ENCODE measurements at places on chromosomes 6 and 20.

- no peak for DNase-seq
Observed at GRCh38 chr6:37309046-37309445, 44.7 kb upstream of the RNF8 start.

GRCh38 chr20:39082622-39083398 is 120.7 kb downstream of the DHX35 start:
- DNase-seq = no peak

DNA sequence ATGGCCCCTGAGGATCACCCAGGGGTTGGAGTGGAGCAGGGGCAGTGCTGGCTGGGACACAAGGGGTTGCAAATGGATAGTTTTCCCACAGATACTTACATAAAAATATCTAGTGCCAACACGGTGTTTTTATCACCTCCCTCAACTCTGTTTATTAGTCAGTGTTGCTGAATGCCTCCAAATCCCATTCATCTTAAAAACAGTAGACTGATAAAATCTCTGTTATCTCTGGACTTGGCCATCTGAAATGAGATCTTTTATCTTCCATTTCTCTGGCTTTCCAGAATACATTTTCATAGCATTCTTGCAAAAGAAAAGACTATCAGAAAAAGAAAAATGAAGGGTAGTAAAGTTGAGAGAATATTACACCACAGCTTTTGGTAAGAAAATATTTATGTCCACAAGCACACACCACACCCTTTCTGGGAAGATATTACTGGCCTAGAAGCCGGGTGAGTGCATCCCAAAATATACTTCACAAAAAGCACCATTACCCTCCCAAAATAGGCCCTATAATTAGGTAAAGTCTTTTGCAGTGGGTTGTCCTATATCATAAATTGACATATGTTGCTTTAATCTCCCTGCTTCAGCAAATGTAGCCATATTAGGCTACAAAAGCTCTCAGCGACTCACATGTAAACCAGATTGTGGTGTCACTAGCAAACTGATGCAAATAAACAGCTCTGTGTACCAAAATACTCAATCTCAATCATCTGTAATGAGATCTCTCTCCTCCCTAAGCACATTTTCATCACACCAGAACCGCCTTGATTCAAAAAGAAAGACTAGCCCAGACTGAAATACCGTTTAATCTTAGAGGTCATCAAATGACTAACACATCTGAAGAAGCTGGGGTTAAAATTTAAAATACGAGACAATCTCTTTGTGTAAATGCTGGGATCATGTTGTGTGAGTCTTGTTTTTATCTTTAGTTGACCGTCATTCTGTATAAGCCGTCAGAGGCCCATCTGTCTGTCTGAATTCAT is 96.7 kb downstream of the FYN start:
- DNase-seq = no peak

DNA sequence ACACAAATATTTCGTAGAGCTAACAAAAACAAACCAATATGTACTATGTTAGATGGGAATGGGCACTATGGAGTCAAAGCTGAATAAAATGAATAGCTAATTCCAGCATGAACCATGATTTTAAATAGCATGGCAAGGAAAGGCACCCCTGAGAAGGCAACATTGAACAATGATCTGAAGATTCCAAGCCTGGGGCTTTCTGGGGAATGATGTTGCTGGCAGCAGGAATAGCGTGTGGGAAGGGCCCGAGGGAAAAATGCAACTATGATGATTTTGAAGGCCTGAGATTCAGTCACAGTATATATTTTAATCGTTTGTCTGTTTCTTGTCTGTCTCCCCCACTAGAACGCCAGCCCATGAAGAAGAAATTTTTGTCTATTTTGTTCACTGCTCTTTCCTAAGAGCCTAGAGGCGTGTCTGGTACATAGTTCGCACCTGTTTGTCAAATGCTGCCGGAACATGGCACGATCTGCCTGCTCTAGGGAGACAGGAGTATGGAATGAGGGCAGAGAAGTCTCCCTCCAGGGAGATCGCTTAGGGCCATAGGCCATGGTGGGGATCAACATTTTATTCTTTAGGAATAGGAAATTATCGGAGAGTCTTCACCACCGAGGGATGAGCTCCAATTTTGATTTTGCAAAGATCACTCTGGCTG is 84.8 kb upstream of the EYA2 start:
- DNase-seq = no peak

DNA sequence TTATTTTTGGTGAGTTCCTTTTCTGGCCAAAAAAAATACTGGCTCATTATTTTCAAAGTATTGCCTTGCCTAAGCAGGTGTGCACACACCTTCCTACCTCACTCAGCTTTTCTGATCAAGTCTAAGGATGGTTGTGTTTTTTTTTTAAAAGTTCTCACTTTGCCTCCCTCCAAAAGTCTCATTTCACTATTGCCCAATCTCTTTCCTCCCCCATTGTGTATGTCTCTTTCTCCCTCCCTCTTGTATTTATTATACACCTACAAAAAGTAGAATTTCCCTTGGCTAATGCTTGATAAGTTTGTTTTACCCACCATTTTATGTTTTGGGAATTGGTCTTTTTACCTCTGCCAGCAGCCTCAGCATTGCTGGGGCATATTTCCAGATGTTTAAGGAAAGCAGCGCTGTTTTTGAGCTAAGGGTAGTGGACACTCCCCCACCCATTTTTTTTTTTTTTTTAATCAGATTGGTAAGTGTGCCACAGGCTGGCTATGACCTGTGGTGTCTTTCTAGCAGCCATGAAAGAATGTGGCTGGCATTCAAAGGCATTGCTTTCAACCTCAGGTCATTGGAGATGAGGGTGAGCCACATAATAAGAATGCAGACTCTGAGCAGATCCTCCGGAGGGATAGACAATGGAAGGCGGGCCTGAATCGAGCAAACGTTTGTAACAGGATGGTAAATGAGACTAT is 668.6 kb downstream of the UTRN start:
- no peak for DNase-seq

- no peak for DNase-seq
Observed at GRCh38 chr6:16274483-16274882, 36.1 kb downstream of the GMPR start.

DNA sequence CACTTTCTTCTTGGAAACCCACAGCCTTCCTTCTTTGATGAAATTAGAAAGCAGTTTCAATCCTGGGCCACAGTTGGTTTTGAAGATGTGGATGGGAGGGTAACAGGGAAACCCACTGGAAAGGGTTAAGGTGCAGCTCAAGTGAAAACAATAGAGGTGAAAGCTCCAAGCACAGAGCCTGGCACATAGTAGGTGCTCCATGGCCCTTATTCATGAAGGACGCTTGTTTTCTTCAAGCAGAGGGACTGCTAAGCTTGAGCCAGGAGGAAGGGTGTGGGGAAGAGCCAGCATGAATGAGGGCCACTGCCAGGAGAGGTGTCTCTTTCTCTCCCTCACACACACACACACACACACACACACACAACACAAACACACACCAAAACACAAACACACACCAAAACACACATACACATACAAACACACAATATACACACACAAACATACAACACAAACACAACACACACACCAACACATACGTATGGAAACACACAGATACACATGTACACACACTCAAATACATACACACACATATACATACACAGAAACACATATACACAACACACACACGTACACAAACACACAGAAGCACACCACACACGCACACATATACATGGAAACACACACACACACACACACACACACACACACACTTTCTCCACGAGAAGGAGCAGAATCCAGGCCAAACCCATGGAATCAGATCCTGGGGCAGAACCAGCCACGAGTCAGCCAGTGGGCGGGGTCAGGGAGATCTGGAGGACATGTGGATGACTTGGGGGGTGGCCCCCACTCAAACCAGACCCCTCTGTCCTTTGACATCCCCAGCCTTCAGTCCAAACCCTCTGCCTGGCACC is 23.7 kb upstream of the RBPJL start:
- DNase-seq = no peak

DNA sequence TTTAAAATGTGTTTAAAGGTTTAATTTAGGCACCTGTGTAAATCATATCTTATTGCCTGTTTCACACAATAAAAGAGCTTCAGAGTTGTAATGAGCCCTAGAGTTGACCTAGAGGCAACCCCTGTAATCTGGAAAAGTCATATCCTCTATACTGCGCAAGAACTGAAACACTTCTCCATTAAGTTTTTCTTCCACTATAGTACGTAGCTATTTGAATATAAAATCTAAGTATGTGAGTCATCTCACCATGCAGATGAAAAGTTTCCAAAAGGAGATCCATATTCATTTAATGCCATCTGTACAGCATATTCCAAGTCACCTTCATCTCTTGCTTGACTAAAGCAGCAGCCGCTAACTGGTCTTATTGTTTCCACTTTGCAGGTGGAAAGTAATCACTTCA is 26.0 kb upstream of the TAAR1 start:
- no peak for DNase-seq

GRCh38 chr6:11813606-11814005 is 35.0 kb upstream of the ADTRP start:
- no peak for DNase-seq

DNA sequence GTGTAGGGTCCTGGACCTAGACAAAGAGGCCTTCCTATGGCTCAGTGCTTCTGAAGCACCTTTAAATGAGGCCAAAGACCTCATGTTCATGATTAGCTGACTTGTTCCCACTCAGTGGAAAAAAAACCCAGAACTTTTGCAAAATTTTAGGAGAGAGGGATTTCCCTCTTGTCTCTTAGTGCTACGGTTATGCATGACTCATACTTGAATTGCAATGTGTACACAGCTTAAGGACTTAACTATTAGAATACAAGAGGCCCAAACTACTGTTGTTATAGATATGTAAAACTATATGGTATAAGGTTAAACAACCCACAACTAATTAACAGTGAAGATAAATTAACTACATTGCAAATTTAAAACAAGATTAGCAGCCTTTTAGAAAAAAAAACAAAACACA is 32.3 kb upstream of the HLA-A start:
- no peak for DNase-seq

GRCh38 chr6:37172912-37173492 is 3.0 kb downstream of the PIM1 start:
- DNase-seq = no peak

GRCh38 chr6:127103482-127103881 is 15.0 kb upstream of the RSPO3 start:
- no peak for DNase-seq

DNA sequence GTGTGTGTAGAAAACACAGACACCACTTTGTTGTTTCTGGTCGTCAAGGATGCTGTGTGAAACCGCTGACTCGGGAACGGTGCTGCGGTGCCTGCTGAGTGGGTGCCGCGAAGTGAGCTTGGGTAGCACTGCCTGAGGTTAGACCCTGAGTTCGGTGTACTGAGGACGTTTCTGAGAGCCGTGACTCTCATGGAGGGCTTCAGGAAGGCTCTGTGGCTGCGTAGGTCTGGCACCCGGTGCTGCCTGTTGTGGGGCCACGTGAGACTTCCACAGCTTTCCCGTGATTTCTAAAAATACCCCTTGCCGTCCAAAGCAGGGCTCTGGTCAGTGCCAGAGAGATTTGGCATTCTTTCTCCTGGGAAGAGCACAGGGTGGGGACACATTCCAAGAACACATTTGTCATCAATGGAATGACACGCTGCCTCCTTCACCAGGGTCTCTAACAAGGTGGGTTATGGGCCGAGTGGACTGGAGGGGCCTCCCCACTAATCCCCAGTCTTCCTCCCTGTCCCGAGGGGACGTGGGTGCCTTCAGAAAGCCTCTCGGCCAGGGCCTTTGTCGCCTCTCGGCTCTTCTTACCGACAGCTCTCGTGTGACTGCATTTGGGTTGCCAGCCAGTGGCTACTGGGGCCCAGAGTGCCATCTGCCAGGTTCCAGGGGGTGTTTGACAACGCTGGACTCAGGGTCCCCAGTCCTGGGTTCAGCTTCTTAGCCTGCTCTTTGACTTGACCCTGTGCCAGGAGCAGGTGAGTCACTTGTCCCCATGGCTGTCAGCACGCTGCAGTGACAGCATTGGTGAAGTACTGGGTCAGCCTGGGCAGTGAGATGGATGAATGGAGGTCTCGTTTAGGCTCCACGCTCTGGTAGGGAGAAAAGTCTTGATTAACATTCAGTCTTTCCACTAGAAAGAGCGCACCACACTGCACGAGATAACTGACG is 62.2 kb downstream of the SYNJ2 start:
- no peak for DNase-seq

- no peak for DNase-seq
Observed at GRCh38 chr20:23832775-23833513, 6.4 kb upstream of the CST2 start.

GRCh38 chr6:129191235-129191634 is 308.3 kb downstream of the LAMA2 start:
- DNase-seq = no peak

DNA sequence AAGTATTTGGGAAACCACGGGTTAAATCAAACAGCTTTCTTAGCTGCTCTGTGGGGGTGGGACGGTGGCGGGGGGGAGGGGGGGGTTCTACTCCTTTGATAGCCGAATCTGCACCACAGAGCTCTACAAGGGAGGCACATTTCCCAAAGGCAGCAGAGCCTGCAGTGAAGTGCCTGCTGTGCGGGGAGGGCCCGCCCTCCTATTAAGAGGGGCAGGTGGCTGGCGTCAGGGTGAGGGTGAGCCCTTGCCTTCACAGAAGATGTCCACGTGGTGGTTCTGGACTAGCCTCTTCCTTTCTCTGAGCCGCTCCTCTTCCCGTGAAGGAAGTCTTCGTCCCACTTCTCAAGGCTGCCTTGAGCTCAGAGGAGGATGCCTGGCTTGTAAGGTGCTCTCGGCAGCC is 174.9 kb upstream of the THBS2 start:
- no peak for DNase-seq

DNA sequence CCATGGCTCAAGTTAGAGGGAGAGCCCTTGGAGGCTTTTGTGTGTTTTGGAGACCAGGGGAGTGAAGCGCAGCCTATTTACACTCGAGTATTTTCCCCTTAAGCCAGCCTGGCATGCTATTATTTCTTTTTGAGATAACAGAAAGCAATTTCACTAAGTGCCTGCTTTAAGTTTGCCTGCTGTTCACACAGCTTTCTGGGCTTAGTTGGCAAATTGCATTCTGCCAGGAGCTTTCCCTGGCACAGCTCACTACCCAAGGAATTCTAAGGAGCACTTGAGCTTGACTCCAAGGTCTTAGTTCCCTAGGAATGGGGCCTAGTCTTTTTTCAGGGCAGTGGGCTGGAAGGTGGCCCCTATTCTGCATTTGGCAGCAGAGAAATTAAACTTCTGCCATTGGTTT is 19.0 kb upstream of the ASXL1 start:
- no peak for DNase-seq

GRCh38 chr20:33846291-33846935 is 35.3 kb downstream of the CHMP4B start:
- DNase-seq = no peak

GRCh38 chr20:49813305-49813974 is 812 bp downstream of the SLC9A8 start:
- no peak for DNase-seq

DNA sequence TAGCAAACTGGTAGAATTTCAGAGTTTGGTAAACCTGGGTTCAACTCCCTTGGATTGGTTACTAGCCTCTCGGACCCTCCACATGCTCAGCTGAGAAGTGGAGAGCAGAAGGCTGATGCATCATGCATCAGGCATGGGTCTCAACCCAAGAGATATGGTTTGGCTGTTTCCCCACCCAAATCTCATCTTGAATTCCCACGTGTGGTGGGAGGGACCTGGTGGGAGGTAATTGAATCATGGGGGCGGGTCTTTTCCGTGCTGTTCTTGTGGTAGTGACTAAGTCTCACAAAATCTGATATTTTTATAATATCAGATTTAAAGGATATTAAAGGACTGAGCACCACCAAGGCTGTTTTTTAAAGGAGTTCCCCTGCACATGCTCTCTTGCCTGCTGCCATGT is 75.1 kb downstream of the PPP1R3G start:
- no peak for DNase-seq

- no peak for DNase-seq
Observed at GRCh38 chr6:134356405-134356804, 38.5 kb upstream of the SGK1 start.

Measured in frontal cortex (tissue), 4 donors.